ENCODE measurements at places on chromosomes 1 and 21.

- no peak for DNase-seq
Measured at GRCh38 chr1:21435646-21436487, 4.1 kb upstream of the NBPF3 start.

GRCh38 chr1:121558514-121558913 is 373.7 kb downstream of the SRGAP2C start:
- no peak for DNase-seq

- DNase-seq, result no peak
Measured at GRCh38 chr1:95561346-95561745, 327.3 kb downstream of the RWDD3 start.

GRCh38 chr1:87325982-87326738 is 2.5 kb upstream of the LMO4 start:
- DNase-seq, result peak; percentile 80

DNA sequence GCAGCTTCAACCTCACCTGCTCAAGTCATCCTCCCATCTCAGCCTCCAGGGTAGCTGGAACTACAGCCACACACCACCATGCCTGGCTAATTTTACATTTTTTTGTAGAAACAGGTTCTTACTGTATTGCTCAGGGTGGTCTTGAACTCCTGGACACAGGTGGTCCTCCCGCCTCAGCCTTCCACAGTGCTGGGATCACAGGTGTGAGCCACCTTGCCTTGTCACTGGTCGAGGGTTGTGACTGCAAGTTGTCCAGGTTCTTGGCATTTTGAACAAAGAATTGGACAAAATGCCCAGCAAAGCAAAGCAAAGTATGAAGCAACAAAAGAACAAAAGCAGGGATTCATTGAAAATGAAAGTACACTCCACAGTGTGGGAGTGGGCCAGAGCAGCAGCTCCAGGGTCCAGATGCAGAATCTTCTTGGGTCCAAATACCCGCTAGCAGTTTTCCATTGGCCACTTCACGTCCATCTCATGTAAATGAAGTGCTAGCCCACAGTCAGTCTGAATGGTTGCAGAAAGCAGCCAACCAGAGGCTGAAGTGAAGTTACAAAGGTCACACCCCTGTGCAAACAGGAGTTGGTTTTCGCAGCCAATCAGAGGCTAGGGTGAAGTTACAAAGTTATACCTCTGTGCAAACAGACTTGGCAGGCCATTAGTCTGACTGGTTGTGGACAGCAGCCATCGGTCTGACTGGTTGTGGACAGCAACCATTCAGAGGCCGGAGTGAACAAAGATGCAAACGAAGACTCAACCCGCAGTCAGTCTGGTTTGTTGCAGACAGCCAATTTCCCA is 109.5 kb upstream of the KIF26B start:
- DNase-seq, result no peak

DNA sequence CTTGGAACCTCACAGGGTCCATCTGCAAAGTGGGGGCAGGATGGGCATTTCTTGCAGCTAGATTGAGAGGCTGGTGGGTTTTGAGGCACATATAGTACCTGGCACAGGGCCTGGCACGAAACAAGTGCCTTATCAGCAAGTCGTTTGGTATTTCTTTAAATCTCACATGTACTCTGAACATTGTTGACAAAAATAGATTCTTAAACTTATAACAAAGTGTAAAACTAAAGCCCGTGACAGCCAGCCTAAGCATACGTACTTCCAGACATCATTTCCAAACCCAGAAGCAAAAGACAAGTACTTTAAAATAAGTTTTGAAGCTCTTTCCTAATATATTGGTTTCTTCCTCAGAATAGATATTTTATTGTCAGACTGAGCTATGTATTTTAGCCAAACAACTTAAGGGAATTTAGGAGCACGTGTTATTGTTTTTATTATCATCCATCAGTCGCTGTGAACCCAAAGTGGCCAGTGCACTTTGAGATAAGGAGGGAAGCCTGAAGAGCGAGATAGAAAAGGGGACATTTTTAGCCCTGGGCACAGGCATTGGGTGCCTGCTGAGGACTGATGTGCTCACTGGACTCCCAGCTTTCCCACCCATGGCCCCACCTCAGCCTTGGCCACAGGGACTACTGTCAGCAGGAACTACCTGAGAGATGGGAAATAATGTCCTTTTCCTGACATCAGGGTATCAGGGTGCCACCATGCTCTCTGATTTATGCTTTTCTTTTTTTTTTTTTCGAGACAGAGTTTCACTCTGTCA is 3.0 kb downstream of the FBLIM1 start:
- DNase-seq, result no peak

- no peak for DNase-seq
Measured at GRCh38 chr1:63116016-63116415, 206.4 kb upstream of the FOXD3 start.

GRCh38 chr1:198116069-198116468 is 40.7 kb upstream of the NEK7 start:
- no peak for DNase-seq

- no peak for DNase-seq
Measured at GRCh38 chr1:29625084-29625420, 388.7 kb downstream of the PTPRU start.

- no peak for DNase-seq
Measured at GRCh38 chr1:58986996-58987767, 203.3 kb upstream of the JUN start.

DNA sequence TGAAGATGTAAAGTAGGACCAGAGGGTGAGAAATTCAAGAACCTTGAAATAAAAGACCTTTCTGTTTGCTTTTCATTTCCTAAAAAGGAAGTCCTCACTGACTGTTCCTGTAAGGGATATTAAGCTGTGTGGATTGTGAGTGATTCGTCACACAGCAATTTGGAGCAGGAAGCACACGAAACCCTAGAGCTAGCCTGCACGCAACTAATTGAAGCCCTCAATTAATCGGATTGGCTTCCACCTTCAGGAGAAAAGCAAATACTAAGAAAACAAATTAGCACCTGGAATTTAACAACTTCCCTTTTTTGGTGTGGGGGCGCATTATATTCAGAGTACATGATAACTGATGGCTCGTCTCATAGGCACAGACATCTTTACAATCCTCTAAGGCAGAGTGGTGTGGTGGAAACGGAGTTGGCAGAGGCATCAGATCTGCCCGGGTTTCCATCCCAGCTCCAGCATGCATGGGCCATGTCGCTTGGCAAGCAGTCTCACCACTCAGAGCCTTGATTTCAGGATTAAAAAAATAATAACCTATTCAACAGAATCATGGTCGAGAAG is 95.2 kb downstream of the KCNJ15 start:
- peak; percentile 70 for DNase-seq

DNA sequence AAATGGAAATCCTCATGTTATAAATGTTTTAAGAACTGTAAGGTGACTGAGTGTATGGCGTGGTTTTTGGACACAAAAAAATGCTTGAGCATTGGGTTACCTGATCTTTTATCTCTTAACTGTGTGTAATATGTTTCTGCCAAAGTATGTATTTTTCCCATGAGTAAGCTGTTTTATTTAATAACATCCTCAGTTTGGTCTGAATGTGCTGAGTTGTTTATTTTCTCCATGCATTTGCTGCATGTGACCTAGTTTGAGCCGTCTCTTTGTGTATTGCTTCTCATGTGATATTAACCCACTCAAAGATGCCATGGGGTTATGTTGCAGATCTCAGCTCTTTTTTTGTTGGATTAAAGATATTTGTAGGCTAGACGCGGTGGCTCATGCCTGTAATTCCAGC is 6.1 kb upstream of the LYPLA2 start:
- DNase-seq, result no peak

- DNase-seq, result no peak
Measured at GRCh38 chr1:159911326-159912070, 11.5 kb upstream of the CFAP45 start.

- no peak for DNase-seq
Measured at GRCh38 chr1:1665815-1666251, 7.0 kb upstream of the CDK11B start.

- no peak for DNase-seq
Measured at GRCh38 chr1:101507547-101507971, 270.7 kb downstream of the S1PR1 start.

DNA sequence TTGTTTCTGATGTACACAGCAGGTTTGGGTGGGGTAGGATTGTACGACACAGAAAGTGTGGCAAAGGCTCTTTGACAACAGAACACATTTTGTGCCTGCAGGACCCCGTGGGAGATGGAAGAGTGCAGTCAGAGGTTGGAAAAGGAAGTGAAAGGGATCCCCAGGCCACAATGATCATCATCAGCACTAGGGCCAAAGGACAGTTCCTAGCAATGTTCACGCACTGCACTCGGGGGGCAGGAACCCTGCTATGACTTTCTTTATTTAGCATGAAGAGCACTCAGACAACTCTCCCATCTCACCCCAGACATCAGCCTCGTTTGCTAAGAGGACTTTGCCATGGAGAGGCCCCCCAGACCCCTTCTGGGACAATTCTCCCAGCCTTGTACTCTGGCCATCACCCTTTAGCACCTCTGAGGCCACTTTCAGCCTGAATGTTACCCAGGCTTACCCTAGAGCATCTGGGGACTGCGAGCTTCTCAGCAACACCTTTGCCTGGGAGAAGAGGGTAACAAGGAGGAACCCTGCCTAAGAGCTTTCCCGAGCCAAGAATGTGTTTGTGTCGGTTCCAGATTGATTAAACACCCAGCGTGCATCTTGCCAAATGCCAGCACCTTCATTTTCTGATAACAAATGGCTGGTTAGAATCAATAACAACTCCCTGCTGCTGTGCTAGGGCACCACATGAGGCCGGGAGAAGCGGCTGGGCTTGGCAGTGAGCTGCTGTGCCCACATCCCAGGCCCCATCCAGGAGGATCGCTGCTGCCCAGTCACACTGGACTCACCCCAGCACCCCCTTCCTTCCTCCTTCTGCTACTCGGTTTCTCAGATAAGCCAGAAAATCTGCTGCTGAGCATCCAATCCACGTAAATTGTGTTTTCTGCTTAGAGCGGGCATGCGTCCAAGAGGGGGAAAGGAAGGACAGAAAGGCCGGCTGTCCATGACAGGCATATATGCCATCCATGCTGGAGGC is 633.1 kb downstream of the AJAP1 start:
- DNase-seq, result no peak

DNA sequence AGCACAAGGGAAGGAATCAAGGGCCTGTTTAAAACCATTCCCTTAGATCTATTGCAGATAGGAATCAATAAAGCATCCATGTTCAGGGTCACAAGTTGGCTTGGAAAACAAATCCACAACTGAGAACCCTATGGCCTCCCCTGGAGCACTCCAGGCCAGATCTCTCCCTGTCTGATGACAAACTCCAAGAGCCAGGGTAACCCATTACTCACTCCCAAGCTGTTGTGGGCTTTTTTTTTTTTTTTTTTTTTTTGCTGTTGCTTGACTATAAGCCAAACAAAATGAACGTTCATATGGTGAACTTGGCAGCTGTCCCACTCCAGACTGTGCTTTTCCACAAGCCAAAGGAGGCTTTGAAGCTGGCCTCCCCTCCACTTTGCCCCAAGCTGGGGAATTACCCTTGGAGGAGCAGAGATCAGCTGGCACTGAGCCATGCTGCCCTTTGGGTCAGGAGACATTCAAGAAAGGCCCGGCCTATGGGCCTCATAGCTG is 35.7 kb upstream of the VAV3 start:
- peak; percentile 39 for DNase-seq

GRCh38 chr21:15031790-15032357 is 32.9 kb downstream of the NRIP1 start:
- no peak for DNase-seq

GRCh38 chr1:29839726-29840125 is 603.4 kb downstream of the PTPRU start:
- DNase-seq, result no peak

GRCh38 chr1:76144247-76144646 is 69.7 kb downstream of the ST6GALNAC3 start:
- no peak for DNase-seq

DNA sequence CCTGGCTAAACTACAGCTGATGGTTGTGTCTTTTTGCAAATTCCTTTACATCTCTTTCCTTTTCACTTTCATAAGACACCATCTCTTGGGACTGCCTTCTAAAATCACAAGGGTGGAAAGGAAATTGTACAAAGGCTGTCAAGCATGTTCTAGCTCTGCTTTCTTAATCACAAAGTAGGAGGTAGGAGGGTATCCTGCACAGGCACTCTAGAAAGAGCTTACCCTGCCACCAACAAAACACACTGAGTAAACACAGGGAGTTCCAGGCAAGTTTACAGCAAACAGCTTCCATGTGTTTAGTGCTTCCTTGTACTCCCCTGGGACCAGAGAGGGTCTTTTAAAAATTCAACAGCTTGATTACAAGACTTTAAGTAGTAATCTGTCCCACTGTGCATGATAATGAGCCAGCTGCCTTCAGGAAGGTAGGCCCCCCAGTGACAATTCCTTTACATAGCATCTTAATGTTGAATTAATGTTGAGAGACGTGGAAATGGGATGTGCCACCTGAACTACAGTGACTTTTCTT is 2.4 kb downstream of the PLPP3 start:
- DNase-seq, result no peak

- DNase-seq, result no peak
Measured at GRCh38 chr21:17610911-17611310, 1.8 kb downstream of the BTG3 start.

DNA sequence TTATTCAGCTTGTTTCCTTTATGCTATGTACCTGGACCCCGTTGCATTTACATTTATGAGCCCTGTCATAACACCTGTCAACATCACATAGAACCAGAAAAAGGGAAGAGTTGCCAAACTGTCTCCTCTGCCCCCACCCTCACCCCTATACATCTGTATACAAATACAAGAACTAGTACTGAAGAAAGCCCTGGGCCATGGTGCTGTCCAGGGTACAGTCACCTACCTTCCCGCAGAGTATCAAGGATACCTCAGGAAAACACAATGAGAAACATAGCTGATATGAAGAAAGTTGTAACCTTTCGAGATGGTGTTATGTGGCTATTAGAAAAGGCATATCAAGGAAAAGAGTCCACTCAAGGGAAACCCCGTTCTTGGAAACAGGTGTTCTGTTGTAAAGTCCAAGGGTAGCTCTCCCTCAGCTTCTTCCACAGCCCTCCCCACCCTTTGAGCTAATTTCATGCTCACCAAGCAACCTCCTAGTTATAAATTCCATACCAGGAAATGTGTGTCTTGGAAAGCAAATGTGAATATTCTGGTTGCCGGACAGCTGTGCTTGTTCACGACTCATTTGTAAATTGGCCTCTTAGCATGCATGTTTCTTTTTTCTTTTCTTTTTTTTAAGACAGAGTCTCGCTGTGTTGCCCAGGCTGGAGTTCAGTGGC is 16.7 kb upstream of the AVPR1B start:
- DNase-seq, result no peak

DNA sequence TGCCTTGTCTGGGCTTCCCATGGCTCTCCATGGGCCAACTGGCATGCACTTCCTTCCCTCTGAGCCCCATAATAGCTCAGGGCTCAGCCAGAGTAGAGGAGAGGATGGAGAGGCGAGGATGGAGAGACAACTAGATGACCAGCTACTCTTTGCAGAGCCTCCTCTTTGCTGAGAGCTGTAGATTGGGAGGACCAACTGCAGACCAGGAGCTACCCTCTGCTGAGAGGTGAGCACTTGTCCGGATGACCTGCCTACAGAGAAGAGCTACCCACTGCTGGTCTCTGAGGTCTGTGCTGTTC is 58.0 kb upstream of the ETV3 start:
- DNase-seq, result no peak

All from DMS153 (cell line).